Vagina (tissue), 2 donors: ENCODE measurements at places on chromosomes 1 and 21.

DNA sequence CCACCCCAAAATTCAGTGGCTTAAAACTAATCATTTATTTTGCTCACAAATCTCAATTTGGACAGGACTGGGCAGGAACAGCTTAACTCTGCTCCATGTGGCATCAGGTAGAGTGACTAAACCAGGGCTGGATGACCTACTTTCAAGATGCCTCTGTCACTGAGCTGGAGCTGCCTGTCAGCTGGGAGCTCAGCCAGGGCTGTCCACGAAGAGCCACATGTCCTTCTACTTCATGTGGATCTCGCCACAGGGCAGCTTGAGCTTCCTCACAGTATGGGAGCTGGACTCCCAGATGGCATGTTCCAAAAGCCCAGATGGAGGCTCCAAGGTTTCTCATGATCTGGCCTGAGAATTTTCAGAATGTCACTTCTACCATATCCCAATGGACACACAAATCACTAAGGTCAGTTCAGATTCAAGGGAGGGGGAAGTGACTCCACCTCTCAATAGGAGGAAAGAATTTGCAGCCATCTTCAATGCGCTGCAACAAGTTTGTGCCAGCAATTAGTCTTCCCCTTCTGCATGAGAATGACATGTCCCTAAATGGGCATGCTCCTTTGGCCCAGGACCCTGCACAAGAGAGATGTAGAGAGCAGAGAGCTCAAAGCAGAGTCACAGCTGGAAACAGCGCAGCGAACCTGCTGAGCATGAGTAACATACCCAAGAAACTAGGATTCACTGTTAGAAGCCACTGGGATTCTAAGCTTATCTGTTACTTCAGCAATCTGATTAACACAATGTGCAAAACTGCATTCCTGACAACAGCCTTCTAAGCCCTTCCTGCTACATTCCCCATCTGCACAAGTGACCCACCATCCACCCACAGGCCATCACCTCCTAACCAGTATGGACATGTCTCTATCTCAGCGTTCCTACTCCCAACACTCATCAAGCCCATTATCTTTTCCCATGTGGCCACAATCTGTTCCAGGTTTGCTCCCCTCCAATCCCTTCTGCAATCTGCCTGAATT, 17.0 kb downstream of the HLCS start:
- DNase-seq = no peak

- no peak for DNase-seq
Observed at GRCh38 chr1:9079988-9080704, 10.7 kb upstream of the SLC2A5 start.

DNA sequence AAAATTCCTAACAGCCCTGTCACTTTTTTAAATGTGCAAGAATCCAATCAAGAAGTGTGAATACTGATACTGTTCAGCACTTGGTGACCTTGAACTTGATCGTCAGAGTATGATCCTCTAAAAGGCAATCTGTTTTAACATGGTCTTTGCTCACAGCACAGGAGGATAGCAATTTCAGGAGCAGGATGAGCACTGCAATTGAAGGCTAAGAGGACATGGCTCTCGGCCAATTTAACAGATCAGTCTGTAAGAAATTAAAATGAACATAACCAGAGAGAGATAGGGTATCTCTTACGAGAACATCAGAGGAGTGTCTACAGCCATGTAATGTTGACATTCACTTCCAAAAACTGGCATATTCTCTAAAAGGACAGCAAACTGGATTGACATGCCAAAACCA, 243.1 kb downstream of the LTN1 start:
- no peak for DNase-seq

- no peak for DNase-seq
Observed at GRCh38 chr1:234605399-234605982, 4.5 kb downstream of the IRF2BP2 start.

GRCh38 chr1:245128381-245129101, 26.2 kb upstream of the KIF26B start:
- no peak for DNase-seq

DNA sequence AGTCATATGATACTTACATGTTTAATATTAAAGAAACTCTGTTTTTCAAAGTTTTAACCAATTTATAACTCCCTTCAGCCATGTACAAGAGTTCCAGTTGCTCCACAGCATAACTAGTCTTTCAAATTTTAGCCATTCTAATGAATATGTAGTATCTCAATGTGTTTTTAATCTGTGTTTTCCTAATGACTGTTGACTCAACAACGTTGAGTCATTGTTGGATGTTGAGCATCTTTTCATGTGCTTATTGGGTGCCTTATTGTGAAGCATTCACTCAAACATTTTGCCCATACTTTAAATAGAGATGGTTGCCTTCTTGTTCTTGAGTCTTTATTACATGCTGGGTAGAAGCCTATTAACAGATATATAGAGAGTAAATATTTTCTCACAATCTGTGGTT, 240.2 kb upstream of the LYPLAL1 start:
- DNase-seq = no peak
